ENCODE measurements at places on chromosomes 5 and 9.
A peak's percentile ranks its signal among the peaks of the same experiment; 100 is the strongest.

DNA sequence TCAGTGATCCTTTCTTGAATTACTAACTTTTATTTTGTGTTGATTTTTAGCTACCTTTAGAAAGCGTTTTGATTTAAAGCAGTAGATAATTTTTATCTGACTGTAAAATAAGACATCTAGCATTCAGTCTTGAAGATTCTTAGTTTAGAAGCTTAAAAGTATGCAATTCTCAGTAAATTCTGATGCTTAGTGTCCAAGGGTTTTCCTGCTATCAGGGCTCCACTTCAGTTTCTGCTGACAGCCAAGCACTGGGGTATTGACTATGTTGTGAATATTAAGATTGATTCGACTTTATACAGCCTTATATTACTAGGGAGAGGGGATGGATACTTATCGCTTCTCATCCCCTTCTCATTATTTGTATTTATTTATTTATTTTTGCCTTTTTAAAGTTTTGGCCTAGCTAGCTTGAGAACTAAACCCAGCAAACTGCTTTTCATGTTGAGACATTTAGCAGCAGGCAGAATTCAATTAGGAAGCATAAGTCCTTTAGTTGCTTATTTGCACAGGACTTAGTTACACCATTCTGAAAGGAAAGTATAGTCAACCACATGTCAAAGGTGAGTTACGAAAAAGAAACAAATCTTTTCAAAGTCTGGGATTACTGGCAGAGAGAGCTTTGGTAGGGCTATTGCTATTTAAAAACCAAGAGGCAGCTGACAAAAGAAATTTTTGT is 2.9 kb downstream of the PBX3 start:
- DNase-seq = no peak

- DNase-seq = no peak
These were observed 36.2 kb upstream of the SLC6A3 start for GRCh38 chr5:1481266-1481958.

GRCh38 chr9:33476503-33476902 is 2.8 kb upstream of the NOL6 start:
- DNase-seq = no peak

- DNase-seq = no peak
These were observed 2.6 kb downstream of the SEPTIN8 start for GRCh38 chr5:132774406-132774805.

DNA sequence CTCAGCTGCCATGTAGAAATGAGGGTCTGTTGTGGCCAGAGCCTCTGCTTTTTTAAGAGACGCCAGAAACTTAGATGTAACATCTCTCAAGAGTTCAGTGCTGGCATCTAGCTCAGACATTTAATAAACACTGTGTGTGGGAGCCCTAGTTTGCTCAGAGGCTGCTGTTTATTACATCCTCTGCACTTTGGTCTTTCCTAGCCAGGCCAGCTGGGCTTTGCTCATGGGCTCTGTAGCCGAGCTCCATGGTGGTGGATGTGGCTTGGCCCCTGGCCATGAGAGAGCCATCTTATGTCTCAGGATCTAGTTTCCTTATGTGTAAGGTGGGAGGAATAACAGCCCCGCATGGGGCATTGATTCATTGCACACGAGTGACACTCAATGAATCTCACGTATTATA is 30.0 kb downstream of the ARHGEF37 start:
- no peak for DNase-seq

GRCh38 chr9:77020413-77021290 is 1.2 kb downstream of the FOXB2 start:
- peak; percentile 35 for DNase-seq

- DNase-seq = no peak
These were observed 20.3 kb downstream of the UIMC1 start for GRCh38 chr5:176986280-176986679.

DNA sequence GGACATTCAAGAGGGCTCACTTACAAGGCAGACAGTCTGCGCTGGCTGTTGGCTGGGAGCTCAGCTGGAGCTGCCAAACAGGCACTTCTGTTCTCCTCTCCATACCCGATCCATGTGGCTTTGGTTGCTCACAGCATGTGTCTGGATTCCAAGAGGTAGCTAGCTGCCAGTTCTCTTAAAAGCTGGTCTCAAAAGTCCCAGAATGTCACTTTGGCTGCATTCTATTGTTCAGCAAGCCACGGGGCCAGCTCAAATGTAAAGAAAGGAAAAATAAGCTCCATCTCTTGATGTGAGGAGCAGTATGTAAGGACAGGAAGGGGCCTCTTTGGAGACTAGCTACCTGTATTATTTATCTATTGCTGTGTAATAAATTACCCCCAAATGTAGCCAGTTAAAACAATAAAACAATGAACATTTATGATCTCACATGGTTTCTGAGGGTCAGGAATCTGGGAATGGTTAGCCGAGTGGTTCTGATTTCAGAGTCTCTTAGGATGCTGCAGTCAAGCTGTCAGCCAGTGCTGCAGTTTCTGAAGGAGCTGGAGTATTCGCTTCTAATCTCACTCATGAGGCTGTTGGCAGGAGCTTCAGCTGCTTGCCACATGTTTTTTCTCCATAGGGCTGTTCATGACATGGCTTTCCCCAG is 112.7 kb upstream of the CLINT1 start:
- no peak for DNase-seq

DNA sequence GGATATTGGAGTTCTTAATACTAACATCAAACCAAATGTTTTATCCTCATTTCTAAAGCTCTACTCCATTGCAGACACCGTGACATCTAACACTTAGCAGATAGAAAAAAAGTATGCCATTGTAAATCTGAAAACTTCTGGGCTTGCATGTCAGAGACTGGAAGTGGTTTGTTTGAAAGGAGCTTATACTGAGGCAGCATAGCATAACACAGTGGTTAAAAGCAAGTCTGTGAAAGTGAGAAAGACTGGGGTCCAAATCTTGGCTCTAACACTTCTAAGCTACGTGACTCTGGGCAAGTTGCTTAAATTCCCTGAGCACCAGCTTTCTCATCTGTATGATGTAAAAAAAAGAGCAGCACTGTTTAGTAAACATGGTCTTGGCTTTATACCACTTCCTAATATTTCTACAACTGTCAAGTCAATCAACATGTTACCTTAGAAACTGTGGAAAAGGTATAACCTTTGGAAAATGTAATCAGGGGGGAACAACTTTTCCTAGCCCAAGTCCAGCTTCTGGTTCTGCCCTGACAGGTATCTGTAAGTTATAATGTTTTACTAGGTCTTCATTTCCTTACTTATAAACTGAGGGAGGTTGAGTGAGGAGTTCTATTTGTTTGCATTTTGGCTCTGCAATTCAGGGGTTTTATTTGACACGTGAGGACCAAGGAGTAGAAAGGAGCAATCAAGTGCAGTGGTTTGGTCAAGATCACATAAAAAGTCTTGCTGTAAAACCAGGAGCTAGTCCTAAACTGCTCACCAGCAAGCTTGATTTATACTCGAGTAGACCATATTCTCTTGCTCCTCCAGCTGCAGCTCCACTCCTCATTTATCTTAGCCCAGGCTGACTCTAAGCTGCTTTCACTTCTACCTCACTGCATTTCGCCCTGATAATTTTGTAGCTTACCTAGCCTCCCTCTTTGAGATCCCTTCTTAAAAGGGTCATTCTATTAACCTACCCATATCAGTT is 541.0 kb downstream of the RAB3C start:
- no peak for DNase-seq

- DNase-seq = no peak
These were observed 453.4 kb upstream of the CTNND2 start for GRCh38 chr5:12357626-12358025.

GRCh38 chr5:179224741-179225140 is 120.5 kb downstream of the ADAMTS2 start:
- DNase-seq = no peak

GRCh38 chr5:67010684-67011409 is 185.8 kb downstream of the CD180 start:
- DNase-seq = no peak

DNA sequence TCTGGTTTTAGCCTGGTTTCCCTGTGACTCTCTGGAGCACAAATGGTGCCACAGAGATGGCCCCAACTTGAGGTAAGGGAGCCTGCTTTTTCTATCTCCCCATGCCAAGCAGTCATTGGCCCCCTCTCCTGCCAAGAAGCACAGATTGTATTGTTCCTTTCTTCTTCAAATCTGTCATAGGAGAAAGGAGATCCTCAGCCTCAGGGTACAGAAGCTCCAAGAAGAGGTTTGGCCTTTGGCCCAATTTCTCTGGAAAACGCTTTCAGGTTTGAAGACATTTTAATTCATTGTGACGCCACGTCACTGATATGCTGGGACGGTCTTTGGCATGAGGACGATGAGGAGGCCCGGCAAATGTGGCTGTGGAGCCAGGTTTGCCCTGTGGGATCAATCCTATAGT is 29.2 kb upstream of the PANK3 start:
- no peak for DNase-seq

DNA sequence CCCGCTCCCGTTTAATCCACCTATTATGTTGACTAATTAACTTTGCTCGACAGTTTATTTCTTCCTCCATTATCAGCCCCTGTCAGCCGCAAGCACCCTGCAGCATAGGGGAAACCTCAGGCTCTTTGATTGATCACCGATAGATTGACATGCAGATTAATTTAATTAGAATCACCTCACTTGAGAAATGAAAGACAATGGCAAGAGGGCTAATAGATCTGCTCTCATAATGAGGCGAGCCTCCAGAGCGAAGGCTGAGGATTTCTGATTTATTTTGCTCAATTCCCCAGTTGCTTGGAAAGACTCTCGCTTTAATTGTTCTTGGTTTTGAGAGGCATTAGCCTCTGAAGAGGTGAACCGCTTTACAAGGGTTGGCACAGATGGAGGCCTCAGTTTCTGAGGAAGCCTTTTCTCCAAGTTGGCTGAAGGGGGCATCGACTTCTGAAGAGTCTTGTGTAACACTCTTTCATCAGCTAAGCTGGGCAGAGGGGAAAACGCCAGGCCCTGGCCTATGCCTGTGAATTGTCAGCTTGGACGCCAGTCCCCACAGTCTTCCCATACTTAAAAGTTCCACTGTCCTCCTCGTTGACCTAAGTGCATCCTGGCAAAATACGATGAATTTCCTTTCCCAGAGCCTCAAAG is 275.4 kb downstream of the EBF1 start:
- no peak for DNase-seq

- peak; percentile 88 for DNase-seq
These were observed 15.8 kb upstream of the PSAT1 start for GRCh38 chr9:78280982-78281668.
